ENCODE measurements at places on chromosomes 2 and 18. TPM values are rescaled to one million over a fixed set of nuclear protein-coding genes. Genes with fewer than 3 reads are reported as not detected.

The TMEM131 gene
- total RNA-seq, result 33.0 TPM

The ANKRD30B gene
- not detected for total RNA-seq

The TAF4B gene
- 10.4 TPM for total RNA-seq

The RSAD2 gene
- 12.9 TPM for total RNA-seq

The GKN2 gene
- total RNA-seq, result not detected
